ENCODE measurements at places on chromosomes 13 and 19.
A peak's percentile ranks its signal among the peaks of the same experiment; 100 is the strongest.

DNA sequence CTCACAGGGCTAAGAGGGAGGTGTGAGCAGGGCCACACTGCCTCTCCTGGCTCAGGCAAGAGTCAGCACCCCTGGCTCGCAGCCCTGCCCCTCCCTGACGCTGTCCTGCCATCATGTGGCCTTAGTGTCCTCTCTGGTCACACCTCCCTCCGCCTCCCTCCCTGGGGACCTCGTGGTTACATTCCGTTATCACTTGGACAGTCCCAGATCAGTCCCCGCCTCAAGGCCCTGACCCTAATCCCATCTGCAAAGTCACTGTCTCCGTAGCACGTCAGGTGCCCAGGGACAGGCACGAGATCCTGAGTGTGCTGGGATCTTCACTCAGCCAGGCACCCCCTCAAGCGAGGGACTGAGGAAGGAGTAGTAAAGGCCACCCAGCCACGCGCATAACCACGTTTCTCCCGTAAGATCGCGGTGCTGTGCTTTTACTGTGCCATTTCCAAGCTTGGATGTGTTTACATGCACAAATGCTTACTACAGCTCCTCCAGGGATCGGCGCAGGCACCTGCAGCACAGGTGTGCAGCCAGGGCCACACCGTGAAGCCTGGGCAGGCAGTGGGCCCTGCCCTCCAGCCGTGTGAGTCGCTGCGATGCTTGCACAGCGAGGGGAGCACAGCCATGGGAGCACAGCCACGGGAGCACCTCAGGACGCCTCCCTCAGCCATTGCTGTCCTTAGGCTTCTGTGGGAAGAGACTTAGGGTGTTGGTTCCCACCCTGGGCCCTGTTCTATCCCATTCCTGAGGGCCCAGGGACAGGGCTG lies 10.7 kb upstream of the TMEM255B start:
- DNase-seq: no peak

GRCh38 chr19:3507371-3508120 lies 1.4 kb downstream of the FZR1 start:
- no peak for DNase-seq

- DNase-seq: peak; percentile 79
These were observed 9.4 kb downstream of the OCEL1 start for GRCh38 chr19:17235300-17235970.

DNA sequence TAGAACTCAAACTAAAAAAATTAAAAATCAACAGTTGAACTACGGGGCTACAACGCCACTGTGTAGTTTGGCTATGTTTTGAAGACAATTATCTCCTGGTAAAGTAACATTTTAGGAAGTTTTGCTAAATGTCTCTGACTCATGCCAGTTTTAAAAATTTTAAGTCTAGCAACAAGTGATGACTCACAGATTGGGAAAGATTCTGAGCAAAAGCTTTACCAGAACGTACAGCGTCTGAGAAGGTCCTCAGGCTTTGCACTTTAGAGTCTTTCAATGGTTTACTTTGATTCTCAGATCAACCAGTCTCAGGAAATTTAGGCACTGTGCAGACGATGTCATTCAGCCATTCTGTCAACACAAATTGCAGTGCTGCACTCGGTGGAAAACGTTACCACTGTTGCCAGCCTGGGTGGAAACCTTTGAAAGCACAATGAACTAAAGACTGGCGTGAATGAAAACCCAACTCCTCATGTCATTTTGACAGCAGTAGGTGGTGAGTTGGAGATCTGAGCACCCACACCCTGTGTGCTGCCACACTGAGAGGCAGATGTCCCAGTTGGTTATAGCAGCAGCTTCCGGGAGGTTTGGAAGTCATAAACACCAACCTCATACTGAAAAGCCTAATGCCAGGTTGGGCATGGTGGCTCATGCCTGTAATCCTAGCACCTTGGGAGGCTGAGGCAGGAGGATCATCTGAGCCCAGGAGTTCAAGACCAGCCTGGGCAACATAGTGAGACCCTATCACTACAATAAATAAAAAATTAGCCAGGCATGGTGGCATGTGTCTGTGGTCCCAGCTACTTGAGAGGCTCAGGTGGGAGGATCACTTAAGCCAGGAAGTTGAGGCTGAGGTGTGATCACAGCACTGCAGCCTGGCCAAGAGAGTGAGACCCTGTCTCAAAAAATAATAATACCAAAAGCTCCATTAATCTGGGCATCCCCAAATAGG lies 6.3 kb upstream of the WTIP start:
- DNase-seq: no peak

- no peak for DNase-seq
These were observed 149.0 kb upstream of the SOX1 start for GRCh38 chr13:111917901-111918300.

GRCh38 chr19:16825312-16826052 lies 3.7 kb upstream of the SIN3B start:
- DNase-seq: no peak

GRCh38 chr19:6048348-6048747 lies 62.0 kb downstream of the RFX2 start:
- no peak for DNase-seq

DNA sequence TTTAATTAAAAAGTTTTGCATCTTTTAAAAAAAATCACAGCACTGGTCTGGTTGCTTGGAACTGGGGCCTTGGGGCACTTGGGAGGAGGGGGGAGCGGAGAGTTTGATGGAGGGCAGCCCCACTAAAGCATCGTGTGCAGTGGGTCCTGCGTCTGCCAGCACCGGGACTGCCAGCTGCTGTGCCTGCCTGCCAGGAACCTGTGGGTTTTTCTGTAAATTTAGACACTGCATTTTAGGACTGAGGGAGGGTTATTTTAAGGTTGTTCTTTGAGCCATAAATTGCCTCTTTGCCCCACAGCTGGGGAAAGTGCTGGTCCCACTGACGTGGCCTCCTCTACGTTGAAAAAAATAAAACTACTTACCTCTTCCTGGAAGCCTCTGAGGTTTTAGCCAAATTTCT lies 2.9 kb downstream of the KLF2 start:
- no peak for DNase-seq

DNA sequence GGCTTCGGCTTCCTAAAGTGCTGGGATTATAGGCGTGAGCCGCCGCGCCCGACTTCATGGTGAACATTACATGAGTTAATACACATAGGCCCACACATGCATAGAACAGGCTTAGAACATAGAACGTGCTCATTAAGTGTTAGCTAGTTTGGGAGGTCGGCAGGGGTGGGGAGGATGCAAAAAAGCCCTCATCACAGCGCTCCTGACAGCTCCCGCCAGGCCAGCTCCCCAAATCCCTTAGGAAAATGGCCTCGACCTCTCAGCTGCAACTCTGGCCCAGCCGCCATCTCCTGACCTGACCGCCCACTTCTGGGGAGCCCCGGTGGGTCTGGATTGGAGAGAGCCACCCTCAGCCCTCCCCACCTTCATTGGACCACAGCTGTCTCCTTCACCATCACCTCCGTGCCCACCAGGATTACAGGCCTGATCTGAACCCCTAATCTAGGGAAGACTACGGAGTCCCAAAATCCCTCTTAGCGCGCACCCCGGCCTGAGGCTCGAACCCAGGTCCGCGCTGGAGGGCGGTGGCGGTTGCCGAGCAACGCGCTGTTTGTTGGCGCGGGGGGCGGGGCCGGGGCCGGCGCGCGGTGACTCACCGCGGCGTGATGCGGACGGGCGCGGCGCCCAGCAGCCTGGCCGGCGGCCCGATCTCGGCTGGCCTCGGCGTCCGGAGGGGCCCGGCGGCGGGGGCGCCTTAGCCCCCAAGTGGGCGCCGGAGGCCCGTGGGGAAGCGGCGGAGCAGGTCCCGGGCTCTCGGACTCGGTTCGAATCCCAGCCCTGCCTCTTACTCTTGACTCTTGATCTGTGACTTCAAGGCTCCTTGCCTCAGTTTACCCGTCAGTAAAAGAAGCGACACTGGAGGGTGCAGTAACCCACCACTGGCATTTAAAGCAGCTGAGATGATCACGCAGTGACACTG lies 26.7 kb upstream of the NANOS3 start:
- peak; percentile 70 for DNase-seq

DNA sequence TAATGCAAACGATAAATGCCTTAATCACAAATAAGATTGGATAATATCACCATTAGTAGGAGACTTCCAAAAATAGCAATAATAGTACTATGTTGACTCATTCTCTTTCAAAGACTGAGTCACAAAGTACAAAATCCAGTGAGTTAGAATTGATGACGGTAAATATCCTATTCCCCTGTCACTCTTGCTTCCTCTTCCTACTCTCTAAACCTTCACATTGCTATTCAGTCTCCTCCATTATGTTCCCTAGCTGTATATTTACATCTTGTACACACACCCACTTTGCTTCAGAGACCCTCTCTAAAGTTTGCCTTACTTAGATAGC lies 26.3 kb upstream of the INTS6 start:
- DNase-seq: no peak

GRCh38 chr13:48489666-48490065 lies 43.2 kb downstream of the RCBTB2 start:
- no peak for DNase-seq

DNA sequence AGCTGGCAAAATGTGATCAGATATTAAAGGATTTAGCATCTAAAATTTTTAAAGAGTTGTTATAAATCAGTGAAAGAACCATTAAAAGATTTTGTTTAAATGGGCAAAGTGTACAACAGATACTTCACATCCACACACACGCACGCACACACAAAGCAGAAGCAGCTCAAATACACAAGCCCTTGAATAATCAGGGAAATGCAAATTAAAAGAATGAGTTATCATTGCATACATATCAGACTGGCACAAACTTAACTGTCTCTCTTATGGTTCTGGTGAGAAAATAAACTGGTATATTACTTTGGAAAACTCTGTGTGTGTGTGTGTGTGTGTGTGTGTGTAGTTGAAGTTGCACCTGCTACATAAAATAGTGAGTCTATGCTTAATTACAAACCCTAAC lies 59.3 kb downstream of the CRYL1 start:
- no peak for DNase-seq

- peak; percentile 59 for DNase-seq
These were observed 104.7 kb upstream of the KL start for GRCh38 chr13:32911506-32911905.

DNA sequence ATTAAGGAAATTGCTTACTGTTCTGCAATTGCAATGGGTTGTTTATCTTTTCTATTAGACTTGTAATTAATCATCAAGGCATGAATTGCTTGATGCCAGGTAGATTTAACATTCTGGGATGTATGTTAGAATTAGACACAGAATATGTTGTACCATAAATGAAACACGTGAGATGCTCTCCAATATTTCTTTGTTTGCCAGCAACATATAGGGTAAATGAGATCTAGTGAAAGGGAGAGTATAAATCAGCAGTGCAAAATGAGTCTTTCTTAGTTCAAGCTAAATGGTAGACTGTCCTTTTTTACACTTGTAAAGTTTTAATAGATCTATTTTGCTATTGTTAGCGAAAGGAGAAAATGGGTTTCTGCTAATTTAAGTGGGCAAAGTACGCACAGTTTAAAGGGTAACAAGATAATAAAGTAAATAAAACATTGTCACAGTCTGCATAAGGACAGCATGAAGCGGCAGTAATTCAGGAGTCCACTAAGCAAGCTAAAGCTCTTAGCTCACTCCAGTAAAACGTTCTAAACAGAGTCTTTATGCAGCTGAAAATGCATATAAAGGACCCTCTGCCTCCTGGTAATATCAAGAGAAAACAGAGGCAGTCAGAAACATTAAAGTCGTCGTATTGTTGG lies 1137.1 kb downstream of the OLFM4 start:
- DNase-seq: no peak

GRCh38 chr13:32001154-32001768 lies 30.3 kb upstream of the FRY start:
- peak; percentile 70 for DNase-seq

DNA sequence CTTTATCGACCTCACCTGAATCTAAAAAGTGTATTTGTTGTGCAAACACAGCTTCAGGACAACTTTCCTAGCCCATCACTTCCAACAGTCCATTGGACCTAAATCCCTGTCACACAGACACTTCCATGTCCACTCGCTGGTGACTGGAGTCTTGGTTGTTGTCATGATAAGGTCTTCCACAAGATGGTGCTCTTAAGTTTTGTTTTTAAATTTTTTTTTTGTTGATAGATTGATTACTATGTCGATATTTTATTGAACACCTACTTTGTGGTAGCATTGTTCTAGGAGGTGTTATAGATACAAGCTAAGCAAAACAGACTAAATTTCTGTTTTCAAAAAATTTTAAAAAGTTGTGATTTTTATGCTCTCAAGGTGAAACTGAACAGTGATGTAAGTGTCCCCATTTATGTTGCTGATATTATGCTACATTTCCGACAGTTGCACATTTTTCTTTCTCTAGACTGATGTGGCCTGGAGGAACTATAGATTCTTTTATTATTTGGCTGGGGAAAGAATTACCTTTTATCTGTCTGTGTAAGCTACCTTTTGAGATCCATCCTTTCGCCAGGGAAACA lies 8.1 kb upstream of the ERICH6B start:
- peak; percentile 34 for DNase-seq

DNA sequence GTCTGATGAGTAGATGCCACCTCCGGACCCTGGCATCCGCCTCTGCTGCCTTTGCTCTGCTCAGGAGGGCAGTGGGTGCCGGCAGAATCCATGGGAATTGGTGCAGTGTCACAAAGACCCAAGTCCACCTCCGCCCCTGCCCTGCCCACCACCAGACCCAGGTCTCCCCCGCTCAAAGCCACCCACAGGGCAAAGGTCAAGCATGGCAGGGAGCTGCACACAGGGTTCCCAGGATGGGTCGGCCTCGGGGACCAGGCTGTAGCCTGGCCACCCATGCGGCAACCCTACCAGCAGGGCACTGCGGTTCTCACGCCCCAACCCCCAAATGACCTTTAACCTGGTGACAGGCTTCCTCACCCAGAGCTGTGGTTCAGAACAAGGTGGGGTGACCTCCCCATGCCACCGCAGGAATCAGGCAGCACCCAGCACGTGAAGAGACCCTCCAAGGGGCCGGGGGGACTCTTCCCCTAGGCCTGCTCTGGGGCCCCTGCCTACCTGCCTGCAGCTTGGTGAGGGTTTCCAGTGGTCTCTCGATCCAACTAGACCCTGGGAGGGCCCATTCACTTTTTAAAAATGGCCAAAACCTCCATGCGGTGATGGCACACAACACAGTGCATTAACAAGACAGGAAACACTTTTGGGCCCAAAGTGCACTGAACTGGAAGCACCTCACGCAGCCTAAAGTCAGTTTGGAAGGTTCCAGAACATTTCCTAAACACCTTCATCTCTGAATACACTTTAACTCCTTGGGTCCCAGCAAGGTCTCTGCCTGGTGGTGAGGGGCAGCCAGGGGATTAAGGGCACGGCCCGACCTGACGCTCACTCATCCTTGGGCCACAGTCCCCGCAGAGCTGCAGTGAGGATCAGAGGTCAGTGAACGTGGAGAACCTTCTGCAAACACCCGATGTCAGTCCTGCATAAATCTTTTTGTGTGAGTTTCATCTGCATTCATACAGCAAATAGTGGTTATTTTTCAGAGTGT lies 11.0 kb downstream of the GAS6 start:
- DNase-seq: no peak

Data from GM10248 (cell line).